Putamen (tissue), 1 donor: ENCODE measurements at places on chromosomes 6 and 20.

DNA sequence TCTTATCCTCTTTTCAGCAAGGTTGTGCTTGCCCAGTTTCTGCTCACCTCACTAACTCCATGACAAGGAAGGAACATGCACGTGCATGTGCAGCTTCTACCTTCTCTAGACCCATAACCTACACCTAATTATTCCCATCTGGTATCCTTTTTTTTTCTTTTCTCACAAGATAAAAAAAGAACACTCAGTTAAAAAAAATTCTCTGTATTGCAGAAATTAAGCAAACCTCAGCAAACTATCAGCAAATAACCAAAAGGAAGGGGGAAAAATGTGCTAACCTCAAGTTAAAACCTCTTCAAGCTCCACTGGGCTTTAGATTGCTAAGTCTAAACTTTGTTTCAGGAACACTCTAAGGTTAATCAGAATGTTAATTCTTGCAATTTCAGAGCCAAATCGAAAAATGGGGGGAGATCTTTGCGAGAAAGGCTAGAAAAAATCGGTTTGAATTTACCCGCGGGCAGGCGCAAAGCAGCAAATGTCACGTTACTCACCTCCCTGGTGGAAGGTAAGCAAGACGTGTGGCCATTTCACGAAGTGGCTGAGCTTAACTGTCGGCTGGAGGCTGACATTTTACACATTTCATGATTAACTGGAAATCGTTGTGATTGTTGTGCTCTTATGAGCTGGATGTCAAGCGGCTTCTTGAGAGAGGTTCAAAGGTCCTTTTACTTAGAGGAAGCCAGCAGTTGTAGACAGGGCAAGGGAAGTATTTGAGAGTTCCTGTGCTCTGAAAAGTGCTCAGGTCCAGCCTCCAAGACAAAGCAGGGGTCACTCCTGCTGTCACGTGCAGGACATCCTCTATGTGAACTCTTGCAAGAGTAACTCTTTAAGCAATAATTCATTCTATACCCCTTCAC is 19.1 kb downstream of the TFAP2B start:
- DNase-seq, result no peak

GRCh38 chr6:131923356-131923755 is 27.8 kb downstream of the CCN2 start:
- peak; percentile 15 for DNase-seq

GRCh38 chr6:161954699-161955276 is 680.9 kb upstream of the AGPAT4 start:
- DNase-seq, result no peak

DNA sequence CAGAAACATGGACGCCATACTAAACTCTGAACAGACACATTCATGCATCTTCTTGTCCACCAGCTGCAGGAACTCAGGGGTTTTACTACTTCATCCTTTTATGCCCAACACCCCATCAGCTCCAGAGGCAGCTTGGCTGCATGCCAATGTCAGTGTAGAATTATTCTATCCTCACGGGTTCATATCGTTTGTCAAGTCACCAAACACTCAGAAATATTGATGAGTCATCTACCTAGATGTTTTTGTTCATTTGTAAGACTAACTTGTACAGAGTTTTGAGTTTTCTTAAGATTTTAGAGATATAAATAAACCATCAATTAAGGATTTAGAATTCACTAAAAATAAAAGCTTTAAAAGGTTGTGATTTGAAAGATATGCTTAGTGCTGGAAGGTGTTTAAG is 590.7 kb upstream of the FLRT3 start:
- no peak for DNase-seq

GRCh38 chr20:49976542-49976941 is 6.2 kb upstream of the SNAI1 start:
- DNase-seq, result no peak

- no peak for DNase-seq
Measured at GRCh38 chr6:137795501-137795900, 71.6 kb upstream of the TNFAIP3 start.
